ENCODE measurements at places on chromosomes 1 and 21.

- no peak for DNase-seq
These were observed 44.2 kb downstream of the RPAP2 start for GRCh38 chr1:92343061-92343460.

GRCh38 chr1:103254691-103255090 is 146.4 kb upstream of the COL11A1 start:
- no peak for DNase-seq

GRCh38 chr1:182357171-182357570 is 34.4 kb downstream of the GLUL start:
- DNase-seq, result no peak

GRCh38 chr1:21293537-21294265 is 3.4 kb upstream of the ECE1 start:
- no peak for DNase-seq

DNA sequence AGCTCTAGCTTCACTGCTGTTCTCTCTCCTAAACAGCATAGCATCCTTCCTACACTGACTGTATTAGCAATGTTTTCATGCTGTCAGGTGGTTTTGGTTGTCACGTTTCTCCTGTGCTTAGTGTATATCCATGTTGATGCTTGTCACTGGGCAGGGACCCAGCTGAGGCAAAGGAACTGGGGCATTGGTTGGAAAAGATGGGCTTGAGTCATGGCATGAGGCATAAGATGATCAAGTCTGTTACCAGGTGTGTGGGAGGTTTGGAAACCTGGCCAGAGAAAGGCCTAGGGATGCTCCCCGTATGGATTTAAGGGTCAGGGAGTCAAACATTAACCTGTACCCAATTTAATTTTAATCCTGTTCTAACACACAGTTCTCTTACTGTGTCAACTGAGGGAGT is 69.6 kb downstream of the OSBPL9 start:
- no peak for DNase-seq

DNA sequence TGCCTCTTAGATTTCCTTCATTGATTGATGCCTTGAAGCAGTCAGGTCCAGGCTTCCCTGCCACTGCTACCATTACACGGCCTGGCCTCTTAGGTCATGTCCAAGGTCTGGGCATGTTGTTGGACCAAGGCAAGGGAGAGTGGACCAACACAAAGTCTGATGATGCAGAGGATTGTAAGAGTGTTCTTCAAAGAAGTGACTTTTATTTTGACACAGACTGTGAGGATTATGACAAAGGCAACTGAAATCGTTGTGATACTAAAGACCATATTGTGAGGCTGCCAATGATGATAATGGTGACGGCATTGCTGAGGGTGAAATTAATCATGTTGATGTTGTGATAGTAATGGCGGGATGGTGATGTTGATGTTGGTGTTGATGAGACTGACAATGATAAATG is 149.5 kb downstream of the GRIK3 start:
- DNase-seq, result peak; percentile 20

DNA sequence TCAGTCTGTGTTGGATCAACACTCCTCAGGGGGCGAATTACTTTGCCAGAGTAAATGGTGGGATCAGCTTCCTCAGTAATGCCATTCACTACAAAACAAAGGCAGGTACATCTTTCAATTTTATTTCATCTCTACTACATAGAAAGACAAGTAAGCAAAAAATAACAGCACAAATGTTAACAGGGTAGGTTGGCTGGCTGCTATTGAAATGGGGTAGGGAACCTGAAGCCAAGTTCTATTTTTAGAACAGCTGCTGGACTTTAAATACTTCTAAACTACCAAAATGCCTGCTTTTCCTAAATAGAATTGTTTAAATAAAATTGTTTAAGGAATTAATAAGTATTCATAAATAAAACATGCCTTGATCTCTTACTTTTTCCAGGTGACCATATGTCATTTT is 7.3 kb upstream of the NRAS start:
- DNase-seq, result no peak

- DNase-seq, result peak; percentile 51
These were observed 439.5 kb downstream of the SMYD3 start for GRCh38 chr1:246067432-246068216.

DNA sequence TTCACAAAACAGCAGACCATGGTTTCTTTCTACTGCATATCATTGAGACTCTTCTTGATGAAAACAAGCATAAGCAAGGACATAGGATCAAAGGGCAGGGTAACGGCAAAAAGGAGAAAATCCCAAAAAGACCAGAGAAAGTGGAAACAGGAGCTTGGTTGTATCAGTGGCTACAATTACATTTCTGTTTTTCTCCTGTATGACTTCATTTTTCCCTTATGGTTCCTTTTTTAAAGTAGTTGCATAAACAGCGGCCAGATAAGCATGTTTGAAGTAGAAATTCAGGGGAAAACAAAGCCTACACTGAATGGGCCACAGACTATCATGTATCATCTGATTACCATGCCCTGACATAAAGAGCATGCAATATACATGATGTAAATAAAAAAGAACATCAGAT is 4.6 kb downstream of the EGLN1 start:
- DNase-seq, result no peak

GRCh38 chr21:45499970-45500577 is 42.2 kb downstream of the SLC19A1 start:
- no peak for DNase-seq

DNA sequence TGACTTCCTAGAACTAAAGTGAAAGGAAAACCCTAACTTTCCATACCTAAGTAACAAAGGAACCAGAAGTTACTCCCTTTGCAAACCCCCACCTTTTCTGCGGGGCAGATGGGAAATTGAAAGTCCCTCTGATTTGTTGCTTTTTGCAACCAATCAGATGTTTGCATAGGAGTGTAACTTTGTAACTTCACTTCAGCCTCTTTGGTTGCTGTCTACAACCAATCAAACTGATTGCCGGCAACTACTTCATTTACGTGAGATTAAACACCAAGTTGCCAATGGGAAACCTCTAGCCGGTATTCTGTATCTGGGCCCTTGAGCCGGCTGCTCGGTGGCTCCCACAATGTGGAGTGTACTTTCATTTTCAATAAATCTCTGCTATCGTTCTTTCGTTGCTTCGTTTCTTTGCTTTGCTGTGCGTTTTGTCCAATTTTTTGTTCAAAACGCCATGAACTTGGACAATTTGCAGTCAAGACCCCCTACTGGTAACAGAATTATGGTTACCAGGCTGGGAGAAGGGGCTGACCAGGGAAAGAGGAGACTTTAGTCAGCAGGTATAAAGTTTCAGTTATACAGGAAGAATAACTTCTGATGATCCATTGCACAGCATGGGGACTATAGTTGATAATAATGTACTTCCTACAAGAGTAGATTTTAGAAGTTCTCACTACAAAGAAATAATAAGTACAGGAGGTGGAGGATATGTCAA is 69.2 kb upstream of the RGS2 start:
- no peak for DNase-seq

GRCh38 chr1:226751703-226752102 is 12.6 kb upstream of the ITPKB start:
- no peak for DNase-seq

DNA sequence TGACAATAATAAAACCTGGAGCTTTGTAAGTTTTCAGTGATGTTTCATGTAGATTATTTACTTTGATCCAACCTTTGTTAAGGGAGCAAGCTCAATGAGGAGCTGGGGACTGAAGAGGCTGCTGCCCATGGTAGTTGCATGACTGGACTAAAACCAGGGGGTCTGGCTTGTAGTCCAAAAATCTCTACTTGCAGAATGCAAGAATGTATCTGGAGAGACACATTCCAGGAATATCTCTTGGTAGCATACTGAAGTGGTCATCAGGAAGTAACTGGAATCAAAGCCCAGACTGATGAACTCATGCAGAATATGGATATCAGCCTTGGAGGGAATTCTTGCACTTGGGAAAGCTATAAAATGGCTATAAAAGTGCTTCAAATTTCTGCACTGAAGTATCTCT is 5.8 kb upstream of the KIAA0040 start:
- no peak for DNase-seq

- no peak for DNase-seq
These were observed 1.5 kb upstream of the FCMR start for GRCh38 chr1:206923009-206923960.

DNA sequence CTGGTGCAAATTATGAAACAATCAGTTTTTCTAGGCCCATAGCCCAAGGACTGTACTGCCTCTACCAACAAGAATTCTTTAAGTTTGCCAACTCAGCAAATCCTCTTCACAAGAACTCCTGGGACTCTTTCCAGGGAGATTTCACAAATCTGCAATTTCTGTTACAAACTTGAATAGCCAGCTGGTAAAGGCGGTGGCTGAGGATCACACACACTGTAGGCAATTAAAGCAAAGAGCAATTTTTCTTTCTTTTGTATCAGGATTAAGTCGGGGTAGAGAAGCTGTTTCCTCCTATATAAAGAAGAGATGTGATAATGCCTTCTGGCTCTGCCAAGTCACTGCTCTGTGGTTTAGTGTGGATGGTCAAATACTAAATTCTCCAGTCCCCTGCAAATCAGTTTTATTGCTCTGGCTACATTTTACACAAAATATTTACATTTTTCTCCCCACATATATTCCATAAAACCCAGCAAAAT is 1.7 kb downstream of the ALDH9A1 start:
- no peak for DNase-seq

- DNase-seq, result no peak
These were observed 131.3 kb downstream of the EDEM3 start for GRCh38 chr1:184623404-184623803.

DNA sequence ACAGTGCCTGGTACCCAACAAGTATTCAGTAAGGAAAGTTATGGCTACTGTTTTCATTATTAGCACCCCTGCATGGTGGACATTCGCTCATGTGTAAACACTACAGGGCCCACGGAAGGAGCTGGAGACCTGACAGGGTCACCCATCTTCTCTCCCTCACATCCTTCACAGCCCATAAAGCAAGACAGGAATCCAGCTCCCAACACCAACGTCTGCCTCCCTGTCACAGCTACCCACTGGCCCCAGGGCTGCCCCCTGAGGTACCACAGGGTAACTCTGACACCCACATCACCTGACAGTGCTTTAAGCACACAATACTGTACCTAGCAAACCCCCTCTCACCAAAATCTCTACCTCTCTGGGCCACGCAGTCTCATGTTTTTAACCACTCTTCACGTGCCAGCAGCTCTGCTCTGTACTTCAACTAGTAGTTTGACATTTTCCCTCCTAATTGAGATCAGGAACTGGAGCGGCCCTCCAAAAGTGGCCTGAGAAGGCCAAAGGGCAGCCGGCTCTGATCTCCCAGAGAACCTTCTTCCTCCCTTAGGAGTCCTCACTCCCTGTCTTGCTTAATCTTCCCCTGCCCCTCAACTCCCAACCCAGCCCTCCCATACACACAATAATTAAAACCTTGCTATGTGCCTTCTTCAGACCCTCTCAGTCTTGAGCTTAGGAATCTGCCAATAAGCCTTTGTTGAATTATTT is 76.8 kb downstream of the CD34 start:
- DNase-seq, result no peak

GRCh38 chr21:14099570-14099969 is 111.2 kb downstream of the LIPI start:
- DNase-seq, result no peak

DNA sequence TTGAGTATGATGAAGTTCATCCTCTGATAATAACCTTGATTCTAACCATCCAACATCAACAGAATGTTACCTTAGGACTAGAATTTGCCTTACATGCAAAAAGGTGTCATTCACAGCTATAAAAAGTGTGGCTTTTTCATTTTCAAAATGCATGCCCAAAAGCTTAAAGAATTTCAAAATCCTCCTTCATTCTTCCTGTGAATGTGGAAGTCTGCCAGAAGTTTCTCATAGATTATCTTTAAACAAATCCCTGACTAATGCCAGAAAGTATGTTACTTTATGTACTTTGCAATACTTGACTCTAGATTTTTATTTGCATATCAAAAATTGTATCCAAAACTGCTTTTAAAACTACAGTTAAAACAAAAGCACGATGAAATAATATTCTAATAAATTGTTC is 270.6 kb upstream of the ZRANB2 start:
- no peak for DNase-seq

GRCh38 chr1:43225168-43225567 is 44.6 kb upstream of the TMEM125 start:
- DNase-seq, result no peak

DNA sequence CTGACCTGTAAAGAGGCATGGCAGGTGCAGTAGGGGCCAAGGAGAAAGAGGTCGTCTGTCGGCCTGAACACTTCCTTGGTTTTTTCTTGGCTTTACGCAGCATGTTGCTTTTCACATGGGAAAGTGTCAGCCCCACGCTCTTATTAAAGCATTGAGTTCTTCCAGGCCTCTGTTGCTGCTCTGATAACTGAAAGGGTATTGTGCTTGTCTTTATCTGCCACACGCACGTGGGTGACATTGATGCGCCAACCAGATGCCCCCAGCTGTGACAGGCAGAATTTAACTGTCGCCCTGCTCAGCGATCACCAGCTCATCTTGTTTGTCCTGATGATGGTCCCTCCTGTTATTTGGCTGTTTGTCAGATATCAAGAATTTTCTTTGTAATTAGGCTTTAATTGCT is 76.5 kb downstream of the GALNT2 start:
- DNase-seq, result no peak

- no peak for DNase-seq
These were observed 230.3 kb downstream of the DNAH14 start for GRCh38 chr1:225159793-225160192.

DNA sequence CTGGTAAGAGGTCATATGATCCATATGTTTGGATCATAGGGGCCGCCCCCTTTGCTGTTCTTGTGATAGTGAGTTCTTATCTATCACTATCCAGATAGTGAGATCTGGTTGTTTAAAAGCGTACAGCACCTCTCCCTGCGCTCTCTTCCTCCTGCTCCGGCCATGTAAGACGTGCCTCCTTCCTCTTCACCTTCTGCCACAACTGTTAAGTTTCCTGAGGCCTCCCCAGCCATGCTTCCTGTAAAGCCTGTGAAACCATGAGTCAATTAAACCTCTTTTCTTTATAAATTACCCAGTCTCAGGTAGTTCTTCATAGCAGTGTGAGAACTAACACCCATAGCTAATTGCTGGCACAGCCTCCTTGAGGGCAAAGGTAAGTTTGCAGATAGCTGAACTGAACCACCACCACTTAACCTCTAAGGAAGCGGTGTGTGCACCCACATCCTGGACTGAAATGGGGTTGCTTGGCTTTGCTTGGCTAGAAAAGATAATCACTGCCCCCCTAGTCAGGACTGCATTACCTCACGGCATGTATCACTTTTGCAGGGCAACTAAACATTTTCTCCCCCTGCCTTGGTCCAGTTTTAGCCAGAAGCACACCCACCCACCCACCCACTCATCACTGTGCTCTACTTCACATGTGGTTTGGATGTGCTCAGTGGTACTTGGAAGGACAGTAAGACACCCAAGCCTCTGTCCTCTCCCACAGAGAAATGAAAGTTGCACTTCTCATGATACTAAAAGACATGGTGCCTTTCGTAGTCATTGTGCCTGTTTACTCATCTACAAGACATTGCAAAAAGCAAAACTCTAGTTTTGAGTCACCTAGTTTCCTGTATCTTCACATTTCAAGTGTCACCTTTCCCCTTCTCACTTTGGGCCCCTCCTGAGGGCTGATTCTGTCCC is 23.1 kb upstream of the PTAFR start:
- DNase-seq, result no peak

GRCh38 chr1:203840208-203840808 is 21.1 kb upstream of the SNRPE start:
- DNase-seq, result no peak

GRCh38 chr1:31639543-31639942 is 5.1 kb downstream of the PEF1 start:
- no peak for DNase-seq
